ENCODE measurements at places on chromosomes 1 and 21. TPM values are rescaled to one million over a fixed set of nuclear protein-coding genes. Genes with fewer than 3 reads are reported as not detected.

- no peaks in the 10 kb centered on the region for H3K27me3 ChIP-seq
- no peak overlapping the region for H3K27ac ChIP-seq
- H3K4me3 ChIP-seq, result no peak overlapping the region
- H3K36me3 ChIP-seq, result no peaks in the 10 kb centered on the region
These were observed 65.6 kb upstream of the PLA2G4A start for GRCh38 chr1:186763107-186763506.

GRCh38 chr1:40404670-40405462 is 31.3 kb downstream of the SMAP2 start:
- peak overlapping the region; percentile 3 for H3K4me3 ChIP-seq
- H3K27me3 ChIP-seq, result no peaks in the 10 kb centered on the region

GRCh38 chr1:198232940-198233675 is 76.3 kb downstream of the NEK7 start:
- no peaks in the 10 kb centered on the region for H3K27me3 ChIP-seq
- peaks cover 37% of the 10 kb centered on the region for H3K4me1 ChIP-seq
- no peak for DNase-seq

DNA sequence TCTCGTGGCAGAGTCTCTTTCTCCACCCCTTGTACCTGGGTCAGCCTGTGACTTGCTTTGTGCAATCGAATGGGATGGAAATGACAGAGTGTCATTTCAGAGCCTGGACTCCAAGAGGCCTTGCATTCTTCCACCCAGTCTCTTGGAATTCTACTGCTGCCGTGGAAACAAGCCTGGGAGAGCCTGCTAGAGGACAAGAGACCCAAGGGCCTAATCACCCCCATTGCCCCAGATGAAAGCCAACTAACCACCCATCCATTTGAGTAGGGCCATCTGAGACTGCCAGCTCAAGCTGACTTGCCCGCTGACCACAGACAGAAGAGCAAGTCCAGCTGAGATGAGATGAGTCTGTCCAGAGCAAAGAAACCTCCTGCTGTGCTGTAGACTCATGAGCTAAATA is 201.6 kb downstream of the PTPRU start:
- H3K4me3 ChIP-seq, result no peak overlapping the region
- H3K36me3 ChIP-seq, result no peaks in the 10 kb centered on the region

GRCh38 chr21:34553151-34553952 is 41.3 kb upstream of the KCNE1 start:
- no peak for DNase-seq
- peaks cover 16% of the 10 kb centered on the region for H3K4me1 ChIP-seq

GRCh38 chr1:233393084-233393840 is 65.7 kb downstream of the MAP3K21 start:
- H3K27ac ChIP-seq, result no peak overlapping the region
- DNase-seq, result no peak
- H3K36me3 ChIP-seq, result no peaks in the 10 kb centered on the region
- peaks cover 30% of the 10 kb centered on the region for H3K27me3 ChIP-seq

Gene AMY1A
- not detected for total RNA-seq

Gene DIO1
- not detected for total RNA-seq

Gene ABCA4
- 0.14 TPM for total RNA-seq

Gene ACKR1
- not detected for total RNA-seq
